Activated T-cell treated with anti-CD3 and anti-CD28 coated beads, Interleukin-2, amount 50 U/mL, for 72 hours (primary cell): ENCODE measurements at places on chromosomes 12 and 14. TPM values are rescaled to one million over a fixed set of nuclear protein-coding genes. Genes with fewer than 3 reads are reported as not detected.

Gene PRB2
- not detected for total RNA-seq

GRCh38 chr12:121947981-121948380 is 29.6 kb downstream of the CFAP251 start:
- H3K36me3 ChIP-seq = no peaks in the 10 kb centered on the region
- H3K4me3 ChIP-seq = no peak overlapping the region
- H3K27me3 ChIP-seq = no peaks in the 10 kb centered on the region
- DNase-seq = no peak
- no peaks in the 10 kb centered on the region for H3K4me1 ChIP-seq

GRCh38 chr12:102602521-102602920 is 122.2 kb upstream of the IGF1 start:
- H3K27me3 ChIP-seq = no peaks in the 10 kb centered on the region
- H3K36me3 ChIP-seq = no peaks in the 10 kb centered on the region
- H3K4me1 ChIP-seq = no peaks in the 10 kb centered on the region
- H3K4me3 ChIP-seq = no peak overlapping the region

GRCh38 chr12:97848051-97848450 is 385.4 kb downstream of the RMST start:
- H3K4me1 ChIP-seq = no peaks in the 10 kb centered on the region
- no peak overlapping the region for H3K27ac ChIP-seq
- no peaks in the 10 kb centered on the region for H3K27me3 ChIP-seq

- no peaks in the 10 kb centered on the region for H3K36me3 ChIP-seq
- H3K4me3 ChIP-seq = peak overlapping the region; percentile 91
- no peaks in the 10 kb centered on the region for H3K27me3 ChIP-seq
- DNase-seq = no peak
Observed at GRCh38 chr12:52032446-52032803, 18.8 kb upstream of the NR4A1 start.

GRCh38 chr12:80589077-80589476 is 118.4 kb upstream of the MYF6 start:
- no peaks in the 10 kb centered on the region for H3K4me1 ChIP-seq
- no peak overlapping the region for H3K4me3 ChIP-seq
- no peak for DNase-seq
- H3K27me3 ChIP-seq = no peaks in the 10 kb centered on the region
- H3K27ac ChIP-seq = no peak overlapping the region

GRCh38 chr12:121048442-121048841 is 9.4 kb upstream of the OASL start:
- peaks cover 19% of the 10 kb centered on the region for H3K4me1 ChIP-seq
- no peak for DNase-seq
- H3K36me3 ChIP-seq = no peaks in the 10 kb centered on the region
- peaks cover 11% of the 10 kb centered on the region for H3K27me3 ChIP-seq

- no peak overlapping the region for H3K27ac ChIP-seq
- no peaks in the 10 kb centered on the region for H3K27me3 ChIP-seq
- peaks cover 5% of the 10 kb centered on the region for H3K4me1 ChIP-seq
- no peak for DNase-seq
Observed at GRCh38 chr12:113857371-113857770, 108.8 kb downstream of the RBM19 start.

DNA sequence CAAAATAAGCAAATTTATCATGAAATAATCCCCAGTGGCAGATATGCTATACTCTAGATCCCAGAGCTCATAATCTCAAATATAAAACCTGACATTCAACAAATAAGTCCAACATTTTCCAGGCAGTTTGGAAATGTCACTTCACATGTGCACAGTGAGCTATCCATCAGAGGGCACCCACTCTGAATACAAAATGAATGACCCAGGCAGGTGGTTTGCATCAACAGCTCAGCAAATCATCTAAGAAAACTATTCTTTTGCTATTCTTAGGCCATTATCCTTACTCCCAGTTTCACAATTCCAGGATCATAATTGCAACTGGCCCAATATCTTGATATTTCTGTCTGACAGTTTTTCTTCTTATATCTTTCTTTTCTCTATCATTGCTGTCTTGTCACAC is 38.5 kb downstream of the TRIM9 start:
- DNase-seq = no peak
- no peaks in the 10 kb centered on the region for H3K27me3 ChIP-seq
- H3K4me1 ChIP-seq = no peaks in the 10 kb centered on the region
- H3K36me3 ChIP-seq = no peaks in the 10 kb centered on the region

DNA sequence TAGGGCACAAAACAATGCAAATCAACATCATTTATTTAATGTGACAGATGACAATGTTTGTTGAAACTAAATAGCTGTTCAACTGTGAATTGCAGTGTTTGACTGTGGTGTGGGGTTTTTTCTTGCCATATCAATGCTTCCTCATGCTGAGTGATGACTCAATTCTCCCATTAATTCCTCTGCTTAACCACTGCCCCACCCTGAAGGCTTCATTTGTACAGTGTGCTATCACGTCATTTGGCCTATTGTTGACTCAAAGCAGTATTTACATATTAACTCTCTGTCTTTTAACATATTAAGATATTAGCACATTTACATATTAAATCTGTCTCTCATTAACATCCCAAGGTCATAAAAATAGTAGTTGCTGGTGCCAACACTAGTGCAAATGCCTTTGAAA is 164.8 kb upstream of the NRXN3 start:
- DNase-seq = no peak
- H3K36me3 ChIP-seq = peaks cover 11% of the 10 kb centered on the region
- peaks cover 16% of the 10 kb centered on the region for H3K27me3 ChIP-seq
- H3K4me3 ChIP-seq = no peak overlapping the region
- no peak overlapping the region for H3K27ac ChIP-seq
- peaks cover 15% of the 10 kb centered on the region for H3K4me1 ChIP-seq

GRCh38 chr12:64053117-64053516 is 169.0 kb downstream of the KICS2 start:
- H3K36me3 ChIP-seq = no peaks in the 10 kb centered on the region
- H3K4me3 ChIP-seq = no peak overlapping the region
- peaks cover 7% of the 10 kb centered on the region for H3K27me3 ChIP-seq
- H3K4me1 ChIP-seq = no peaks in the 10 kb centered on the region
